ENCODE measurements at places on chromosomes 6 and 20. TPM values are rescaled to one million over a fixed set of nuclear protein-coding genes. Genes with fewer than 3 reads are reported as not detected.

GRCh38 chr6:137136065-137136464 is 37.4 kb downstream of the IL22RA2 start:
- DNase-seq, result no peak

- peak; percentile 89 for DNase-seq
These were observed 2695.0 kb upstream of the DEFB115 start for GRCh38 chr20:28562510-28562898.

DNA sequence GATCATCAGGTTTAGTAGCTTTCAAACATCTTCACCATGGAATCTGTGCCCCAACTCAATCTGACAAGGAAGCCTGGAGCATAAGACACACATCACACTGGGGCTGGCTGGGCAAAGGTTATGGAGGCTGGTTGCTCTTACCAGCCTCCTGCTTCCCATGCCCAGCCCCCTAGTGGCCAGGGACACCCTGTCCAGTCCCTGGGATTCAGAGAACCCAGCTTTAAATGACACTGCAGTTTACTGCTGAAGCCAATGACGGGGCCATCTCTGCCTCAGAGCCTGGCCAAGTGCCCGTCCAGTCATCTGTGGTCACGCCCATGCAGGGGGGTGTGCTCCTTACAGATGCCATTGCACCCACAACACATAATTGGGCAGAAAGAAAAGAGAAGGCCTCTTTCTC is 272.9 kb downstream of the SMOC2 start:
- DNase-seq, result no peak

DNA sequence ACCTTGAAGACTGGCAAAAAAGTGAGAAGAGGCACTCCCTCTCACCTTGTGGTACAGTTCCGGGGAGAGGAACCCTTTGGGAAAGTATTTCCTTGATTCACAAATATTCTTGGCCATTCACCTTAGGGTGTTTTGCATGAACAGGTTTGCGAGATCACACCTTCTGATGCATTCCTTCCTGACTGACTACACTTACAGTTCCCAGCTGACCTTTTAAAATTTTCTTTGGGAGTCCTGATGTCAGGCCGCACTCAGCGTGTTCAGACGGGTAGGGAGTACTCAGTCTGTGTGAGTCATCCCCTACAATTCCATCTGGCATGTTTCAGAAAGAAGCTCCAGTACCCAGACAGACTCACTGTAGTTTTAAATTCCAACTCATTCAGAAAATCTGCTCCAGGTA is 1.7 kb downstream of the ADGRF4 start:
- peak; percentile 16 for DNase-seq

- no peak for DNase-seq
These were observed 6.7 kb downstream of the GPR31 start for GRCh38 chr6:167150941-167151549.

DNA sequence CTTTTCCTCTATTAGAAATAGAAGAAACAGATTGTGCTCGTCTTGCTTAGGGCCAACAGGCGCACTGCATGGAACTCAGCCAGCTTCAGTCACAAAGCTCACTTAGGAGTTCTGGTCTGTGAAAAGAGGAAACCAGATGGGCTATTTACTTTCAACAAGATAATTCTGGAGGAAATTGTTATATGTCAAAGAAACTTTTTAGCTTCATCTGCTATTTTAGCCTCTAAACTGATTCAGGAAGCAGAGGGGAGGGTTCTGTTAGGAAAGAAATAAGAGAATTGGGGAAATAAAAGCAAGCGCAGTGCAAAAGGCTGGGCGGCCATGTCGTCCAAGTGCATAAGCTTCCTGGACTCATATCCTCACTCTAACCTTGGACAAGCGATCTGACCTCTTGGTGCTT is 21.3 kb downstream of the PRKN start:
- DNase-seq, result no peak

GRCh38 chr6:42333612-42334011 is 116.0 kb upstream of the MRPS10 start:
- DNase-seq, result no peak

DNA sequence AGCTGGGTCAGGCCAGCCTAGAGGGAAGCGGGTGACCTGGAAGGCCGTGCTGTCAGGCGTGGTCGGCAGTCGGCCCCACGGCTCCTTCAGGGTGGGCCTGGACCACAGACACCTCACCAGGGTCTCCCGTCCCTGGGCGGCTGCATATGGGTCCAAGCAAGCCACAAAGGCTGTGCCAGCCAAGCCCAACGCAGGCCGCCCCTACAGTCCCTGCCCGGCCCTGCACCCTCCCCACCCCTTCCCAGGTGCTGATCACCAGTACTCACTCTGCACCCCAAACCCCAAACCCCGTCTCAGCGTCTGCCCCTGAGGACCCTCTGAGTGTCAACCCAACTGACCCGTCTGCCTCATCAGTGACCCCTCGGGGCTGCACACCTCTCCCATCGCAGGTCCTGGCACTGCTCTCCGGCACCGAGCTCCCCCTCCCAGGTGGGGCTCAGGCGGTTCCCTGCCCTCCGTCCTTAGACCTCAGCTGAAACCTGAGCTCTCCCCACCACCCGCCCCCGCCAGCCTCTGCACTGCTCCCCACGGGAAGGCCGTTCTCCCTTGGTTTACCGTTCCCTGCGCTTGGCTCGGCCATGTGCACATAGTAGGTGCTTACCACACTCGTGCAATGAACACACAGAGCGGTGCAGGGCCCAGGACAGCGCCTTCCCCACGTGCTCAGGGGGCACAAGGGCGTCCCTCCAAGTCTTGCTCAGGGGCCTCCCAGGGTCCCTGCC is 1.5 kb upstream of the PPDPF start:
- no peak for DNase-seq

Gene CALHM4
- total RNA-seq, result not detected

Gene CLPSL1
- total RNA-seq, result not detected
